ENCODE measurements at places on chromosomes 12 and 14.

GRCh38 chr12:102167821-102168604, 29.6 kb downstream of the PMCH start:
- DNase-seq: no peak

- no peak for DNase-seq
Measured at GRCh38 chr12:53764615-53765014, 12.8 kb upstream of the CISTR start.

DNA sequence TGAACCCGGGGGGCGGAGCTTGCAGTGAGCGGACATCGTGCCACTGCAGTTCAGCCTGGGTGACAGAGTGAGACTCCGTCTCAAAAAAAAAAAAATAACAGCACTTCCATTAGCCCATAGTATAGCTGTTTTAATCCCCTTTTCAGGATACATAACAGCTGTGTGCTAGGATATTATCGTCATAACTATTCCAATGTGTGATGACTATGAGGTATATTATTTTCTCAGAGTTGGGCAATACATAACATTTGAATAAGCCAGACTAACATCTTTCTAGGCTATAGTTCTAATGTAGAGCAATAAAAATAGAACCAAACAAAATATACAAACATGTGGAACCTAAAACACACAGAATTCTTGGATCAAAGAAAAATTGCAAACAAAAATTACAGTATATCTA, 57.1 kb downstream of the MARK3 start:
- DNase-seq: no peak

GRCh38 chr12:68319988-68320623, 12.1 kb downstream of the MDM1 start:
- DNase-seq: no peak

- no peak for DNase-seq
Measured at GRCh38 chr12:44829045-44829444, 47.1 kb downstream of the NELL2 start.

All from pancreas (tissue), 10 donors.